Caco-2 (cell line): ENCODE measurements at places on chromosomes 13 and 19. TPM values are rescaled to one million over a fixed set of nuclear protein-coding genes. Genes with fewer than 3 reads are reported as not detected.
A peak's percentile ranks its signal among the peaks of the same experiment; 100 is the strongest.

GRCh38 chr13:46387064-46387851 is at the start of gene RUBCNL:
TSS of gene RUBCNL (minus strand) at chr13:46387252. CDS start at chr13:46372475, 14,777 bp downstream.
- DNase-seq: peak; percentile 80

- no peak for DNase-seq
These were observed 2.9 kb upstream of the HTR2A start for GRCh38 chr13:46899801-46900200.

DNA sequence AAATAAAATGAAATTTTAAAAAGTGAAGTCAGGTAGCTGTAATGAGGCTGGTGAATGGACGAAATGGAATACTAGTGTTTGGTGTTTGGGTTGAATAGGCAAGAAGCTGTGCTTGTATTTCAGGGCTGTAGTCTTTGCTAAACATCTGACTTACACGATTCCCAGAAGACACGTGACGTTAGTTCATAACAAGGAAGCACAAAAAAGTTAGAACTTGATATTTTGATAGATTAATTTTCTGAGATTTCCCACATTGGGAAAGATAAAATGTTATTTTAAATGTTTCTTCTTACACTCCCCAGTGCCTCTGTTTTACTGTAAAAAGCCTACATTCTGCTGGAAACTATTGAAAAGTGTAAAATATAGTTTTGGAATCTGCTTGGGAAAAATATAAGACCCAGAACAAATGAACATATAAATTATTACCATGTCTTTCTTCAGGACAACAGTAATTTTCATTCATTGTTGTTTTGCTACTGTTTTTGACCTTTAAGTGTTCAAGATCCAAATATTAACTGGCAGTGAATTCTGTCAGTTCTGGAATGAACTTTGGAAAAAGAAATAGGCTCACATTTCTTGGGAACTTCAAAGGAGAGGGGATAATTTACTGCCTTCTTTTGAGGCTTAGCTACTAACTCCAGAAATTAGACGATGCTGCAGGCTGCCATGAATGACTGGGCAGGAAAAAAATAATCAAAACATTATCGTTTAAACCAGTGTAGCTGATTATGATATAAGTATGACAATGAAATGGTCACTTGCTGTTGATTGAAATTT is 241.3 kb downstream of the SLITRK6 start:
- no peak for DNase-seq

- DNase-seq: peak; percentile 9
These were observed 6.4 kb upstream of the XPO4 start for GRCh38 chr13:20908714-20909497.

DNA sequence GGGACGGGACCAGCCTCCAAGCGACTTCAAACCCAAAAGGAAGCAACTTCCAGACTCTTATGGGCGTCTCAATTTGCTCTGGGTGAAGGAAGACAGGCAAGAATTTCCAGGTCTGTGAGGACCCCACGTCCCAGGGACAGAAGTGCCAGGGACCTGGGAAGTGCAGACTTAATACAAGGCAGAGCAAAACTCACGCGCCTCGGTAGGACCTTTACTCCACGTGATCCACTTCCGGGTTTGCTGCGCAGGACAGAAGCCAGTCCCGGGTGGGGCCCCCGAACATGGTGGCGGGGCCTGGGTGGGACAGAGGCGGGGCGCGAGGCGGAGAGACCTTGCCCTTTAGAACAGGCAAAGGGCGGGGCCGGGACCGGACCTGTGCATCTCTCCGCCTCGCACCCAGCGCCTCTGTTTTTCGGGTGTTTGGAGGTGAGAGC is 9.3 kb downstream of the ZNF611 start:
- DNase-seq: no peak

DNA sequence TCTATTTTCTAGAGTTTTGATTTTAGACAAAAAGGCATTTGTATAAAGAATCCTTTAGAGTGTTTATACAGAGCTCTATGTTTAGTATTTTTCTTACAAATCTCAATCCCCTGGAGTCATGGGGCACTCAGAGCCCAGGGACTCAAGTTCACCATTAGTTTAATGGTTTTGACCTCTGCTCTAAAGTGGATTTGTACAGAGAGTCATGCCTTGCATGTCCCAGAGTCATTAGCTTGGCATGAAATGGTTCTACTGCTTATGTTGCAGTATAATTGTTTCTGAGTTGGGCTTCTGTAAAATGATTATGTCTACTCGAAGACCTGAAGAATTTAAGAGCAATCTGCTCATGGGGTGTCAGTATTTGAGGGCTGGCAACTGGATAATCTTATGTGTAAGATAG is 406.2 kb downstream of the DLEU7 start:
- DNase-seq: no peak

Gene TMEM38A
- 3.8 and 4.5 TPM in 2 replicates for total RNA-seq

Gene ZNF99
- not detected in 2 replicates for total RNA-seq

DNA sequence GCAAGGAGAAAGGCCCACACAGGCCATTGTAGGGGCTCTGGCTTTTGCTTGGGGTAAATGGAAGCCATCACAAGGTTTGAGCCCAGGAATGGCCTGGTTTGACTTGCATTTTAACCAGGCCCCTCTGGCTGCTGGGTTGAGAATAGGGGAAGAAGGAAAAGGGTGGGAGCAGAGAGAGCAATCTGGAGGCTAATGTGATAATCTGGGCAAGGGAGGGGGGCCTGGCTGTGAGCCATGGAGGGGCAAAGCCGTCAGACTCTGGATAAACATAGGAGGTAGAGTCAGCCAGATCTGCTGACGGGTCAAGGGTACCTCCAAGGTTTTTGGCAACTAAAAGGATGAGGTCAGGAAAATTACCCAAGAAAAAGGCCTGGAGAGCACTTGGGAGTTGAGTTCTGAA is 41.6 kb downstream of the RFX2 start:
- no peak for DNase-seq

DNA sequence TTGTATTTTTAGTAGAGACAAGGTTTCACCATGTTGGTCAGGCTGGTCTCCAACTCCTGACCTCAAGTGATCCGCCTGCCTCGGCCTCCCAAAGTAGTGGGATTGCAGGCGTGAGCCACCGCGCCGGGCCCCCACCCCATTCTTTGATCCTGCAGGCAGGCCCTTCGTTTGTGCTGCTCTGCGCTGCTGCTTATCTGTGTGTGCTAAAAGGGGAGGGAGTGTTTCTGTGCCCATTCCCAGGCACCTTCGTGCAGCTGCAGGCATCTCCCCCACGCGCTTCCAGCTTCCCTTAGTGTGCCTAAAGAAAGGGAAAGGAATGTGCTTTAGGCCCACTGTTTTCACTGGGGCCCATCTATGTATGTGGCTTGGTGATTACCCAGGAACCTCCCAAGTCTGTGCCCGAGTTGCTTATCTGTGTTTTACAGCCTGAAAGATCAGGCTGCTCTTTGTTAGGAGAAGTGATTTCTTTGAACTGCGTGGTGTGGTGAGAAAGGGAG is 27.2 kb downstream of the EPN1 start:
- DNase-seq: peak; percentile 83

Gene SIGLEC10
- total RNA-seq: not detected in 2 replicates

GRCh38 chr19:14475251-14476073 is at the start of gene PTGER1:
TSS of gene PTGER1 (minus strand) at chr19:14475354. CDS start at chr19:14474320, 1,034 bp downstream.
- DNase-seq: no peak

DNA sequence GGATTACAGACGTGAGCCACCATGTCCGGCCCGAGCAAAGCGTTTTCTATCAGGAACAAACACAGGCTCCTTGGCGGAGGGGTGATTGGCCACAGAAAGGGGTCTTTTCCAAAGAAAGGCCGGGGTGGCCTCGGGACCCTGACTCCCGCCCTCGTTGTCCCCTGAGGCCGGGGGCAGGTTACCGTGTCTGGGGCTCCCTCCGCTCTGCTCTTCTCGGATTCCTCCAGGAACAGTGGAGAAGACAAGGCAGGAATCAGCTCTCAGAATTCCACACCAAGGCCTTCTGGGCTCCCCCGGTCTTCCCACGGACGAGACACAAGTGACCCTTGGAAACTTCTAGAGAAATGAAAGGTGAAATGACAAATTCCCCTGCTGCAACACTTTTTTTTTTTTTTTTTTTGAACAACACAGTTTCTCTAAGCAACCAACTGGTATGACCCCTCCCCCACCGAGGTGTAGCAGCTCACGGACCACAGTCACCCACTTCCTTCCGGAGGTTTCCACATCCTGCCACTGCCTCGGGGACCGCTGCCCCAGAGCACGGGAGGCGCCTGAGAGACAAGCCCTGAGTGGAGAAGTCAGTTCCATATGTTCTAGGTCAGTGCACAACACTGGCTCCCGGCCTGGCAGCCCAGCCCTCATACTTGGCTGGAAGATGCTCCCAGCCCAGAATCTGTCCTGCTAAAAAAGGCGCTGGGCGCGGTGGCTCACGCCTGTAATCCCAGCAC is 11.0 kb downstream of the MOB3A start:
- no peak for DNase-seq

GRCh38 chr13:99062593-99062992 is 84.7 kb upstream of the DOCK9 start:
- no peak for DNase-seq
